ENCODE measurements at places on chromosomes 2 and 18.

DNA sequence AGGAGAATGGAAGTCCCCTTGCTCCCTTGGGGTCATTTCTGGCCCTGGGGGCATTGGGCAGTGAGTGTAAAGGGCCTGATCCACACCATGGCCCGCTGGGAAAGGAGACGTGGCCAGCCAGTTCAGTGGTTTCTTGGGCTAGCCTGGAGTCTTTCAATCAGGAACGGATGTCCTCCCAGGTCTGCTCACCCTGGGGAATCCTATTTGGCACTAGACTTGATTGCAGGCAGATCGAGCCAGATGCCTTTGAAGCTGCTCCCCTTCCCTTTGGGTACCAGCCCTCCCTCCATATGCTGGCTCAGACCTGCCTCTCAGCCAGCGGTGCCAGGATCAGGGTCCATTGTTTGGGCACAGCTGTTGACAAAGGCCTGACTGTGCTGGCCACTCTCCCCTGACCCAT lies 11.0 kb downstream of the FBLN7 start:
- DNase-seq, result no peak

- DNase-seq, result no peak
Measured at GRCh38 chr2:15691586-15692310, 100.1 kb downstream of the DDX1 start.

- no peak for DNase-seq
Measured at GRCh38 chr2:233434666-233435330, 80.5 kb downstream of the DGKD start.

DNA sequence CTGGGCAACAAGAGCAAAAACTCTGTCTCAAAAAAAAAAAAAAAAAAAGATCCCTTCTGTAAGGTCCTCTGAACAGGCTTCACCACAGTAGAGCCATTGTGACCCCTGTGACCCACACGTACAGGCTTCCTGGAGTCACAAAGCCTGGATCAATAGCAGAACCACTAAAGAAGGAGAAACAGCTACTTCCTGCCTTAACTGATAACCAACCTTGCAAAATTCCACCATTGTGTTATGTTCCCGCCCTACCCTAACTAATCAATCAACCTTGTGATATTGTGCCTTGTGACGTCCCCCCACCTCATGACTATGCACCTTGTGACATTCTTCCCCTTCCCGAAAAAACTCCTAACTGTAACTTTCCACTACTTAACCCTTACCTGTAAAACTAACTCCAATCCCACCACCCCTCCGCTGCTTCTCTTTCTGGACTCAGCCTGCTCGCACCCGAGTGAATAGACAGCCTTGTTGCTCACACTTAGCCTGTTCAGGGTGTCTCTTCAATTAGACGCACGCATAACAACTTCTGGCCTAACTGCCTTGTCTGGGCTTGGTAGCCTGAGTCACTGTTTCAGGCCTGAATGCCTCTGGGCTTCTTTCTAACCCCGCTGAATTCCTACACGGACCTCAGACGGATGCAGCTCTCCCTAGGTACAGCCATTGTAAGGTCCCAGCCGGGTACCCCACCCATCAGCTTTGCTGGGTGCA lies 13.9 kb downstream of the SCYGR8 start:
- peak; percentile 86 for DNase-seq

GRCh38 chr2:148968776-148969319 lies 69.7 kb upstream of the LYPD6B start:
- no peak for DNase-seq

DNA sequence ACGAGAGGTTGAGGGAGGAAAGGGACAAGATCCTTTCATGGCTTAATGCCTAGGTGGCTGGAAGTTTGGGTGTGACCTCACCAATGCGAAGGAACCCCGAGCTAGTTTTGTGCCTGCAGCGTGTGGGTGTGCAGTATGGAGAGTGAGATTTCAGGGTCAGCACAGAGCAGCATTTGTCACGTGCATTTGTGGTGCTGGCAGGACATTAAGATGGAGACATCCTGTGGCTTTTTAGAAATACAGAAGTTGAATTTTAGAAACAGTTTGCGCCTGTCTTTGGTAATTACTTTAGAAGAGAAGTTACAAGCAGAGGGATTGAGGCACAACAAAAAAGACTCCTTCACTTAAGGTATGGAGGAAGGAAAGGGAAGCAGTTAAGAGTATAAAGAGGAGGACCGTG lies 258.2 kb upstream of the THUMPD2 start:
- no peak for DNase-seq

- no peak for DNase-seq
Measured at GRCh38 chr2:65053199-65053598, 3.0 kb upstream of the CEP68 start.

DNA sequence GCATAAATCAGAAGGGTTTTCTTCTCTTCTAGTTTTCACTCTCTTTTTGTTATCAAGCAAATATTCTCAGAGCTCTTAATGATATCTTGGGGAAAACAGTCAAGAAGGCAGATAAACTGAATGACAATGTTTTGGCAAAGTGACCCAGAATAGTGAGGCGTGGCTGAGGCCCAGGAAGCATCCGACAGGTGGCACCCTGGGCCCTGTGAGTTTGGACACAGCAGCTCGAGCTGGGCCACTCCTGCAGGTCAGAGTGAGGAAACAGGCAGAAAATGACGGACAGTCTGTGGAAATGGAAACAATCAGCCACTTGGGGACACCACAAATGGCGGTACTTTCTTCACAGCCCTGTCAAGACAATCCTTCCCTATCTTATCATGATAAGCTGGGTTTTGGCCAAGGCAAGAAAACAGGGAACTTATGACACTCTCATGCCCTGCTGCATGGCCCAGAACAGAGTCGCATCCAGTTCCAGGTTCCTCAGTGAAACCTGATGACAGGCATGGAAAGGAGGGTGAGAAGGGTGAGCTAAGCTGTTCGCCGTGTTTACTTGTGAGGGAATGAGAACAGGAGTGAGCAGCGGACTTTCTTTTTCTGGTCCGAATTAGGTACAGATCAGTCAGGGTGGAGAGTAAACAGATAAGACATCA lies 32.1 kb downstream of the MRPL44 start:
- peak; percentile 18 for DNase-seq

- DNase-seq, result no peak
Measured at GRCh38 chr18:72456802-72457201, 87.3 kb downstream of the CBLN2 start.

- DNase-seq, result no peak
Measured at GRCh38 chr18:23453680-23454058, 582 bp downstream of the RIOK3 start.

- DNase-seq, result no peak
Measured at GRCh38 chr2:86543793-86544192, 19.4 kb downstream of the CHMP3 start.

- DNase-seq, result no peak
Measured at GRCh38 chr2:45968946-45969584, 317.6 kb downstream of the PRKCE start.

DNA sequence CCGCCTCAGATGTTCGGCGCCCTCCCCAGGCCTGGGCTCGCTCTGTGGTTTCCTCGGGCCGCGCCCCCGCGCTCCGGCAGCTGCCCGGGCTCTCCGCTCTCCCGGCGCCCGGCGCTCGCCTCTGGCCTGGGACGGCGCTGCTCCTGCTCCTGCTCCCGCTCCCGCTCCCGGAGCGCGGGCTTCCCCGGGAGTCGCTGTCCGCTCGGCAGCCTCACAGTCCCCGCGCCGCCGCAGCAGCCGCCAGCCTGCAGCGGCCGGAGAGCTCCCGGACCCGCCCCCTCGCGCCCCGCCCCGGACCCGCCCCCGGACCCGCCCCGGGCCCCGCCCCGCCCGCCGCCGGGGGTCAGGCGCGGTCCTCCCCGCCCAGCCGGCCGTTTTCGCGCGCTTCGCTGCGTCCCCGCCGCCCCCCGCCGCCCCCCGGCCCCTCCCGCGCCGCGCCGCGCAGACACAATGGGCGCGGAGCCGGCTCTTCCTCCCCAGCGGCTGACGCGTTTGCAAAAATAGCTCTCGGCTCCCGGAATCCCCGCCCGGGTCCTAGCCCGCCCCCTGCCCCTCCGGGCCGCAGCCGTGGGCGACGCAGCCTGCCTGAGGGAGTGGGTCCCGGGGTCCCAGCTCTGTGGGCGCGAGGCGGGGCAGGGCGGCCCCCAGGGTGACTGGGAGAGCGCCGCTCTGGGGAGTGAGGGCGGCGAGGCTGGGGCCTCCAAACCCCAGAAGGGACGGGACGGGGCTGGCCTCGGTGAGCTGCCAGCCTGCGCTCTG lies at the start of gene ARL4C:
TSS of gene ARL4C (minus strand) at position 247 of the 759 bp plus-strand sequence. CDS start 495 bp downstream, outside the sequence.
- peak; percentile 80 for DNase-seq

DNA sequence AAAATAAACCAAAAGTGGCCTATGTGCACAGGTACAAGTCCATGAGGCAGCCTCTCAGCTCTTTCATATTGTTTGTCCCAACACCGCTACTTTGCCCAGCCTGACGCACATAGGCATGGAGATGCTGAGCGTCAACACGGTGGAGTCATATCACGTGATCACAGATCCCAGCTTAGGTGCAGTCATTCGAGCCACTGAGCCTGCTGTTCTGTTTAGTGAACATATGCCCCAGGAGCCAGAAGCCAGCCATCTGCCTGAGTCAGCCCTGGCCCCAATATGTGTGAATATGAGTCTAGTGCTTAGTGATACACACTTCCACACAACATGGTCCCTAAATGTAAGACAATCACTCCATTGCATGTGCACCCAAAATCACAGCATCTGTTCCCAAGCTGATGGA lies 88.2 kb upstream of the LCLAT1 start:
- DNase-seq, result no peak

DNA sequence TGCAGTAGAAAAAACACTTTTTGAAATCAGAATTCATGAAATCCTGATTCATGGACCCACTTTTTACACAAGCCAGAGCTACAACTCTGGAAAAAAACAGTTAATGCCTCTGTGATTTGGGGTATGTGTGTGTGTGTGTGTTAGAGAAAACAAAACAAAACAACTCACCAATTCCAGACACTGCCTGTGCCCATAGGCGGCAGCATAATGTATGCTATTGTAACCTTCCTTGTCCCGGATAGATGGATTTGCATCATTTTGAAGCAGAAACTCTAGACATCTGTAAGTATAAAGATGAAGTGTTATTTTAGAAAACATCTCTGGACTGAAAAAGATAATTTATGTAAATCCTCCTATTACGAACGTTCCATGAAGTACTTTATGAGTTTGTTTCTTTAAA lies 152.0 kb upstream of the PGAP1 start:
- no peak for DNase-seq

- no peak for DNase-seq
Measured at GRCh38 chr2:230906471-230907230, 18.4 kb downstream of the GPR55 start.

GRCh38 chr2:170999654-171000053 lies 70.6 kb downstream of the GORASP2 start:
- DNase-seq, result no peak

DNA sequence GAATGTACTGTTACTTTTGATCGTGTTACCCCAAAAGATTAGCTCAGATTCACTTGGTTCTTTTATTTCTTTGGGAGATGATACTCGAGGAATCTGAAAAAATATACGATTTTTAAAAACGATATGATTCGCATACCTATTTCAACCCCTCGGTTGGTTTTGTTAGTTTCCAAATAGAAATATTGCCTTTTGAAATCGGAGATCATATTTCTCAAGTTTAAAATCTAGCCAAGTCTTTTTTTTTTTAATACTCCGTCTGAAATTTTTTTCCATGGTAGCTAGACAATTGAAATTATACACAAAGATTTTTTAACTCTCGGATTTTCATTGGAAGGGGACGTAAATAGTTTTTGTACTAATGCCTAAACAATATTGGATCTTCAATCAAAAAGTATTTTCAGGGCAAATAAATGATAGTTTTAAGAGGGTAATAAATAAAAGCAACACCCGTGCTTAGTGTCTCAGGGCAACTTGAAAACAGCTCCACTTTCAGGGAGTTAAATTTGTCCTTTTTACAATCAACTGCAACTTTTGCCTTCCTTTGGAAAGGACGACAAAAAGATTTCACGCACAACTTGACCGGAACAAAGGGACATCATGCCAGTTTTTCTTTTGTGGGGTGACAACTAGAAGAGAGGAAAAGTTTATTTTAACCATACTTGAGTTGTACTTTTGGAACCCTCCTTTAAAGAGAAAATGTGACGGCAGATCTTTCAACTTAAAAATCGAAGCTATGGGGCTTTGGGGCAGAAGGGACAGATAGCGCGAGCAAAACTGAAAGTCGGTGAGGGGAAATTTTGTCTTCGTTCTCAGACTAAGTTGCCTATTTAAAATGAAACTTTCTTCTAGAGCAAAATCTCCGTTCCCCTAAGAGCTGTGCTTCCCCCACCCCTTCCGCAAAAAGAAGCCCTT lies 5.8 kb upstream of the ONECUT2 start:
- peak; percentile 16 for DNase-seq

DNA sequence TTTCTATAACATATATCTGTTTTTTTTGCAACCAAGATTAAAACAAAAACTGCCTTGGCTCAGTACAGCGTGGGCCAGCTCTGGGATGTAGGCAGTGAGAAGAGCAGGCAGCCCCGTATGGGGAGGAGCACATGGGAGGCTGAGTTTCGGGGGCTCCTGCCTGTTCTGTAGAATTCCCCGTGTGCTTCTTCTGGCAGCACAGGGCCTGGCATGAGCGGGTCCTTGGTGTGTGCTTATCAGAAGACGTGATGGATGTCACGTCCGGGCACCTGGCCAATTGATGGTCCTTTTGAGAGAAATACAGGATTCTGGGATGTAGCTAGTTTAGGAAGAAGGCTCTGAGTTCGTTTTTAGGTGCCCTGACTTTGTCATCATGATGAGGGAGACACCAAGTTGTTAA lies 16.2 kb downstream of the IMPA2 start:
- DNase-seq, result no peak

- no peak for DNase-seq
Measured at GRCh38 chr2:172177996-172178395, 75.3 kb upstream of the DLX2 start.

GRCh38 chr2:50929661-50930060 lies 102.3 kb downstream of the NRXN1 start:
- DNase-seq, result no peak

DNA sequence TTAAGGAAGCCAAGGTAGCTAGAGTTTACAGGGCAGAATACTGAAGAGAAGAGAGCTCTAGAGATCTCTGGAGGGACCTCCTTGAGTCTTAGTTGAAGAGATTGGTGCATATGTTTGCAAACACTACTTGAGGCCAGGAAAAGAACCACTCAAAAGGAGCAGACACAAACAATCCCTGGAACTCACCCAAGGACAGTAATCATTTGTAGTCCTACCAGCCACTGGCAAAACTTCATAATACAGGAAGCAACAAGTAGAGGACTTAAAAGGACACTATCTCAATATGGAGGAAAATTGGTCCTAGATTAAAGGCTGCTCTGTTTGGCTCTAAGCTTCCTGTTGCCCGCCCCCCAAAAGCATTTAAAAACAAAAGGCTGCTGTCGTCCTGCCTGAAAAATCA lies 46.9 kb upstream of the UBXN4 start:
- DNase-seq, result no peak

- DNase-seq, result no peak
Measured at GRCh38 chr2:235538144-235538639, 44.3 kb downstream of the AGAP1 start.

- DNase-seq, result no peak
Measured at GRCh38 chr2:142734770-142735169, 142.7 kb upstream of the KYNU start.

- no peak for DNase-seq
Measured at GRCh38 chr2:166068981-166069380, 58.8 kb downstream of the SCN1A start.

DNA sequence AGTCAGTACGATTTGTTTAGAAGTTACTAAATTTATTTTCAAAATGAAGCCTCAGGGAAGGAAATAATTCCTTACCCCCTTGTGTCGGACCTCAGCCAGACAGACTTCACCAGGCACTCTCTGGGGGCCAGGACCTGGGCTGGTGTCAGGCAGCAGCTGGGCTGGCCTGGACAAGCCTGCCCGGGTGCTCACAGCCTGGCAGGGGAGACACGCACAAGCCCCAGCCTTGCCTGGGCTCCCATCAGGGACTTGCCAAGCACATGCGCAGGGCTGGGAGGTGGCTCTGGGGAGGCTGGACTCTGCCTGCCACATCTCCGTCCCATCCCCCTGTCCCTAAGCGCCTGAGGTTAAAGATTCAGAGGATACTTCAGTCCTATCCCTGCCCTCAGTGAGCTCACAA lies 56.8 kb upstream of the HS6ST1 start:
- DNase-seq, result no peak

All from ELF-1 (cell line).